ENCODE measurements at places on chromosomes 4 and X.

DNA sequence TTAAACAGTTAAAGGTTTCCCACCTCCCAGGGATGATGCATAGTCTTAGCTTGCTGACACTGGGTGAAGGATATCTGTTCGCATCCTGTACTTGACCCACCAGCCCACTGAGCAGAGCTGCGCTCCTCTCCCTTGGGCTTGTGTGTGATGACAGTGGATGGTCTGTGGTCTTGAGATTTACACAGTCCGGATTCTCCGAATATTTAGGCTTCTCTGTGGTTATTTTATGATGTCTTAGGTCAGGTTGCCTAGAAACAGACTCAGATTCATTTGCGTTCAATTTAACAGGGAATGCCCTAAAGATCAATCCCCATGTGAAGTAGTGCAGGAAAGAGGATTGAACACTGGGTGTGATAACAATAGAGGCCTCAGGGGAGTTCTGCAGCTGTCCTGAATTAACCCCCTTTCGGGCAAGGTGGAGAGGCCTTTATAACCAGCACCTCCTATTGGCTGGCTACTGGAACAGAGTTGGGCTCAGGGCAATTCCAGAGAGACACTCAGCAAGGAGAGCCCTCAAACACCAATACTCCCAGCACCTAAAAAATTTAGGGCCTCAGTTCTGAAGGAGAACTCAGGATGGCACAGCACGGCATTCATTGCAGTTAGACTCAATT lies 653.2 kb upstream of the GALNT7 start:
- DNase-seq = no peak

- no peak for DNase-seq
Observed at GRCh38 chr4:25177147-25177546, 16.9 kb upstream of the SEPSECS start.

- peak; percentile 29 for DNase-seq
Observed at GRCh38 chrX:30283456-30284200, 25.6 kb downstream of the NR0B1 start.

GRCh38 chr4:91171217-91171616 lies 1044.0 kb downstream of the CCSER1 start:
- DNase-seq = no peak

GRCh38 chr4:186851291-186852072 lies 127.8 kb upstream of the FAT1 start:
- DNase-seq = no peak

DNA sequence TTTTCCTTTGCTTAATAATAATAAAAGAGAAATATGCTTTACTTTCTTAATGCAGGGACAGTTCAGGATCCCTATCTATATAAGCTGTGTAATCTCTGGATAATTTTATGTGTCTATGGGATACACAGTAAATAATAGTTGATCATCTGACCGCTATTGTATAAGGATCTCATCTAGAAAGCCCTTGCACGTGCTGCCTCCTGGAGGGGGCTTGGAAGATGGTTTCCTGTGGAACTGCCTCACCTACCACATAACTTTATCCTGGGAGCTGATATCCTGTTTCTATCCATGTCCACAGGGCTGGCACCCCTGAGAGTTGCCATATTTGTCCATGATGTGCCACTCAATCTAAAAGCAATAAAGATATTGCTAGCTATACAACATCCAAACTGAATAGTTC lies 139.3 kb upstream of the FRMPD4 start:
- no peak for DNase-seq

- DNase-seq = no peak
Observed at GRCh38 chr4:184762100-184762499, 28.2 kb upstream of the CENPU start.

DNA sequence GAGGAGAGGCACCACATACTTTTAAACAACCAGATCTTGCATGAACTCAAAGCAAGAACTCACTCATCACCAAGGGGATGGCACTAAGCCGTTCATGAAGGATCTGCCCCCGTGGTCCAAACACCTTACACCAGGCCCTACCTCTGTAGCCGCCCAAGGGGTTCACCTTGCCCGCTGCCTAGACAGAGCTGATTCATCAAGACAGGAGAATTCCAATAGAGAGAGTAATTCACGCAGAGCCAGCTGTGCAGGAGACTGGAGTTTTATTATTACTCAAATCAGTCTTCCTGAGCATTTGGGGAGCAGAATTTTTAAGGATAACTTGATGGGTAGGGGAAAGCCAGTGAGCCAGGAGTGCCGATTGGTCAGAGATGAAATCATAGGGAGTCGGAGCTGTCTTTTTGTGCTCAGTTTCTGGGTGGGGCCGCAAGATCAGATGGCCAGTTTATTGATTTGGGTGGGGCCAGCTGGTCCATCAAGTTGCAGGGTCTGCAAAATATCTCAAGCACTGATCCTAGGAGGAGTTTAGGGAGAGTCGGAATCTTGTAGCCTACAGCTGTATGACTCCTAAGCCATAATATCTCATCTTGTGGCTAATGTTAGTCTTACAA lies 364.7 kb downstream of the PCDH7 start:
- DNase-seq = no peak

- DNase-seq = no peak
Observed at GRCh38 chr4:13481569-13481968, 2.6 kb downstream of the RAB28 start.

- no peak for DNase-seq
Observed at GRCh38 chr4:147160908-147161513, 215.3 kb upstream of the TTC29 start.

- no peak for DNase-seq
Observed at GRCh38 chr4:158484173-158484885, 37.4 kb upstream of the RXFP1 start.

- no peak for DNase-seq
Observed at GRCh38 chr4:161442921-161443320, 720.9 kb downstream of the FSTL5 start.

- peak; percentile 81 for DNase-seq
Observed at GRCh38 chr4:24042094-24042493, 152.2 kb upstream of the PPARGC1A start.

DNA sequence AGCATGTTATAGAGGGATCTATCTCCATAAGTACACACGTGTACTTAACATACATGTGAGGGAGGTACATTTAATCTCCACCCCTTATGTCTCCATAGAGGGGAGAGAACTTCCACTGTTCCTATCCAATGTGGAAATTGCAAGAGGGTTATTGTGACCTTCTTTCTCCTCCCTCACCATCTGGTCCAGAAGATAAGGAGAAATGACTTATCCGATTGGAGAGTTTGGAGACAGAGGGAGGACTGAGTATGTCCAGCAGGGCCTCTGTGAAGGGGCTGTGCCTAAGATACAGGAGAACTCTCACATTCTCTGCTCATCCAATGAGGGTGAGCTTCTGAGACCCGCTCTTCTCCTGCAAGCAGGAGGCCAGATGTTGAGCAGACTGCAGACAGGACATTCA lies 113.1 kb downstream of the QDPR start:
- no peak for DNase-seq

DNA sequence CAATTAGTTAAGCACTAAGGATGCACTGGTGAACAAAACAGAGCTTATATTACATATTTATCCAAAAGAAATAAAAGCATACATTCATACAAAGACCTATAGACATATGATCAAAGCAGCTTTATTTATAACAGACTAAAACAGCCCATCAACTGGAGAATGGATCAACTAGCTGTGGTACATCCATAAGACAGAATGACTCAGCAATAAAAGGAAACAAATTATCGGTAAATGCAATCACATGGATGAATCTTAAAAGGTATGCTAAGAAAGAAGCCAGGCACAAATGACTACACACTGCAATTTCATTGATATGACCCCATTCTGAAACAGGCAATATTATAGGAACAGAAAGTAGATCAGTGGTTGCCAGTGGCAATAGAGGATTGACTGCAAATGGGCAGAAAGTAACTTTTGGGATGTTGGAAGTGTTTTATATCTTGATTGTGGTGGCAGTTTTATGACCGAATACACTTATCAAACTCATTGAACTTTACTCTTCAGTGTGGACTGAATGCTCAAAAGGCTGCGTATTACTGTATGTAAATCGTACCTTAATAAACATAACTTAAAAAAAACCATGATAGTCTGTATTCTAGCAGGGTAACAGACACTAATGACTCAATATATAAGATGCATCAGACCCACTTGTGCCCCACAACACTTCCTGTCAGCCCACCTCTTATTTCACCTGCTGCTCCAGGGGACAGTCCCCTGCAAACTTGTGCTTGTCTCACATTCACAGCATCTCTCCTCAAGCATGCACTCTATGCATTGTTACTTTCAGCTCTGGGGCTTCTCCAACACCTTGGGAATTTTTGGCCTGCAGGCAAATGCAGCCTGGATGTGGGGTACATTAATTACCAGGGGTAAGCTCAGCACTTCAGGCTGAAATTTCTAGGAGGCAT lies 59.1 kb downstream of the MID1IP1 start:
- DNase-seq = no peak

- DNase-seq = no peak
Observed at GRCh38 chr4:119149110-119149509, 13.5 kb downstream of the MYOZ2 start.

DNA sequence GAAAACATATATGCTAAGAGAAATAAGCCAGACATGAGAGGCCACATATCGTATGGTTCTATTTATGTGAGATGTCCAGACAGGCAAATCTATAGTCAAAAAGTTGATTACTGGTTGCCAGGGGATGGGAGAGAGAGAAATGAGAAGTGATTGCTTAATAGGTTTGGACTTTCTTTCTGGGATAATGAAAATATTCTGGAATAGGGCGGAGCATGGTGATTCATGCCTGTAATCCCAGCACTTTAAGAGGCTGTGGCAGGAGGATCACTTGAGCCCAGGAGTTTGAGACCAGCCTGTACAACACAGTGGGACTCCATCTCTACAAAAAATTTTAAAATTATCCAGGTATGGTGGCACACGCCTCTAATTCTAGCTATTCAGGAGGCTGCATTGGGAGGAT lies 22.4 kb downstream of the RBM47 start:
- DNase-seq = no peak

GRCh38 chr4:187354740-187355139 lies 631.1 kb upstream of the FAT1 start:
- no peak for DNase-seq

- no peak for DNase-seq
Observed at GRCh38 chrX:71910643-71910985, at the start of gene NHSL2. Gene NHSL2 (plus strand): TSS chrX:71910845.
